8988T (cell line): ENCODE measurements at places on chromosomes 3 and 15.

DNA sequence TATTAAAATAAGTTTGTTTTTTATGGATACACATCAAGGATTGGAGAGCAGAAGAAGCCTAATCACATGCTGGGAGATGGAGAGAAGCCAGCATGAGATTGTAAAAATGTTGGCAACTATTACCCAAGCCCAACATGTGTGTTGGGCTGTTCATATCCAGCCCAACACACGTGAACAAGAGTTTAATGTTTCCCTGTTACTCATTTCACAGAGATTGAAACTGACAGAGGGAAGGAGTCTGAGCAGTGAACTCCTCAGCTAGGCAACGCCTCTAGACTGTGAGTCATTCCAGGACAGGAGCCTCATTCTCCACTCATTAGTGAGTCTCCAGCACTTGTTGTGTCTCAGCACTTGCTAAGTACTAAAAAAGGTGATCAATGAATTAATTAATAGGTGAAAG lies 43.2 kb upstream of the CMSS1 start:
- no peak for DNase-seq

- DNase-seq = no peak
These were observed 7.1 kb upstream of the FGD5 start for GRCh38 chr3:14811684-14812083.

DNA sequence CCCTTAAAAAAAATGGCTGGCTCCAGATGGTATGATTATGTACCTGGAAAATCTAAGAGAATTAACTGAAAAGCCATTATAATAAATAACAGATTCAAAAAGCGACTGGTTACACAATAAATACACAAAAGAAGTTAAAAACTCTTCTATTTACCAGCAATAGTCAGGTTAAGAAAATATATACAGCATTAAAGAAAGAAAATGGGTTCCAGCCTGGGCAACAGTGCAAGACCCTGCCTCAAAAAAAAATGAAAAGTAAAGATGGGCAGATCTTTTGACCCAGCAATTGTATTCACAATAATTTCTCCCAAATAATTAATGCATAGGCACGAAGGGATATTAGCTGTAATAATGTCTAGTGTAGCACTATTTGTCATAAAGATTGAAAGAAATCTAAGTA lies 8.7 kb downstream of the TBC1D5 start:
- DNase-seq = no peak

DNA sequence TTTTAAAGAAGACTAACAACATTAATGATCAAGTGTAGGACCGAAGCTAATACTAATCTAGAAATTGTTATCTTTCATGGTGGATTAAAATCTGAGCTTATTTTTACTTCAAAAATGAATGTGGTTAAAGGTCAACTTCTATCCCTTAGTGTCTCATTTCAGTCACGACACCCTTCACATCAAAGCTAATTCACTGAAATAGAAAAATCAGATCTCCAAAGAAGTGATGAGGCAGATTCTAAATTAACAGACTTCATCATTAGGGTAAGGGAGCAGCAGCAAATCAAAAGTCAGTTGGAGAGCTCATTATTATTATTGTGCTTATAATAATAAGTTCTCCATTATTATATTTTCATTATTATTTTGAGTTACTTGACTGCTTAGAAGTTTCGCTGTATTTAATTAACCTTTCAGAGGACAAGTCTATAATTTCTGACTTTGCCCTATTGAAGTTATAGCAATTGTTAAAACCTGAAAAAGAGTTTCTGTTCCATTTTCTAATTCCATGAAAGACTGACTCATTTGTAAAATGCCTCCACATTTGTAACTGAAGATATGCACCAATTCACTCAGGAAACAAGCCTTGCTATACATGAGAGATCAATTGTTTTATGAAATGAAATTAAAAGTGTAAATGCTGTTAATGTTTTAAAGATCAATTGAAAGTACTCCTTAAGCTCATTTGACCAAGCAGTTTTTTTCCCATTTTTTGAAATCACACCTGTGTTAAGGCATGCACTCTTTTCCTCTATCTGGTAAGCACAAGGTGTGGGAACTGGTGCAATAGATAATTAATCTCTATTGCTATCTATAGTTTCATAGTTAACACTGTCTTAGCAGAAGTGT lies 23.1 kb upstream of the CMC1 start:
- no peak for DNase-seq

- peak; percentile 34 for DNase-seq
These were observed 997 bp downstream of the FYCO1 start for GRCh38 chr3:45994419-45995235.

DNA sequence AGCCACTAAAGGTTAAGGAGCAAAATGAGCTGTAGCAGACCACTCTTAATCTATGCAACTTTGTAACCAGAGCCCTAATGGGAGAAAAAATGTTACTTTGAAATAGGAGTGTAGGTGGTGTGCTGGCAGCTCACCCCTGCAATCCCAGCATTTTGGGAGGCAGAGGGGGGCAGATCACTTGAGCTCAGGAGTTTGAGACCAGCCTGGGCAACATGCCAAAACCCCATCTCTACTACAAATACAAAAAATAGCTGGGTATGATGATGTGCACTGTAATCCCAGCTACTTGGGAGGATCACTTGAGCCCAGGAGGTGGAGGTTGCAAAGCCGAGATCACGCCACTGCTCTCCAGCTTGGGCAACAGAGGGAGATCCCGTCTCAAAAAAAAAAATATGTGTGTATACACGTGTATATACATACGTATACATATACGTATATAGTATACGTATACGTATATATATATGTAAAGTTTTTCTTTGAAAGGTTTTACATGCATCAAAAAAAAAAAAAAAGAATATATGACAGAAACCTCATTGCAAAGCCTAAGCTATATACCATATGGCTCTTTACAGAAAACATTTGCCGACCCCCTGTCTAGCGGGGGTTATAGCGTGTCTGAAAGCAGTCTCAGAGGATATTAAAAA lies 15.7 kb downstream of the CAPN7 start:
- no peak for DNase-seq

GRCh38 chr3:169554611-169555010 lies 108.9 kb downstream of the MECOM start:
- DNase-seq = no peak

DNA sequence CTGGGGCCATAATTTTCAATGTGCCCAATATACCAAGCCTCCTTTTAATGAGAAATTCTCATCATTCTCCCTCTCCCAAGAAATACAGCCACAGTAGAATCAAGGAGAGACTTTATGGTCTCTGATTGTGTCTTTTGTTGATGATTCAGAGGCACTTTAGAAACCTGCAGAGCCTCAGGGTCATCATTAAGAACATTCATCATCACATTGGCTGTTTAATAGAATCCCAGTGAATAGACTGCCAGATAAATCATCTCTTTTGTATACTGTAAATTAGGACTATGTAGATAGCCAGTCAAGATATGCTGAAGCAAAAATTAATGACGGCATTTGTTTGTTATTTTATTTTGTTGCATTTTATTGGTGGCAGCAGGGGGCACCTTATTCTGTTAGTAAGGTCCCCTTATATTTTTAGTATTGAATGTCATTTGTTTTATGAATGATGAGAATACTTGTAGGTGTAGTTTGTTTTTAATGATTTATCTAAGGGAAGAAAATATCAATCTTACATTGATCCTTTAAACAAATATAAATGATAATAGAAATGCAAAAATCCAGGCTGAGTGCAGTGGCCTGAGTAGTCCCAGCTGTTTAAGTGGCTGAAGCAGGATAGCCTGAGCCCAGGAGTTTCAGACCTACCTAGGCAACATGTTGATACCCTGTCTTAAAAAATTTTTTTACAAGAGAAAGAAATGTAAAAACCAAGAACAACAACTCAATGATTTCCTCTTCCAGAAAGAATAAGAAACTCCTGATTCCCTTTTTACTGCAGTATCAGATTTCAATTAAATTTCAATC lies 138.8 kb downstream of the ZBBX start:
- DNase-seq = no peak

DNA sequence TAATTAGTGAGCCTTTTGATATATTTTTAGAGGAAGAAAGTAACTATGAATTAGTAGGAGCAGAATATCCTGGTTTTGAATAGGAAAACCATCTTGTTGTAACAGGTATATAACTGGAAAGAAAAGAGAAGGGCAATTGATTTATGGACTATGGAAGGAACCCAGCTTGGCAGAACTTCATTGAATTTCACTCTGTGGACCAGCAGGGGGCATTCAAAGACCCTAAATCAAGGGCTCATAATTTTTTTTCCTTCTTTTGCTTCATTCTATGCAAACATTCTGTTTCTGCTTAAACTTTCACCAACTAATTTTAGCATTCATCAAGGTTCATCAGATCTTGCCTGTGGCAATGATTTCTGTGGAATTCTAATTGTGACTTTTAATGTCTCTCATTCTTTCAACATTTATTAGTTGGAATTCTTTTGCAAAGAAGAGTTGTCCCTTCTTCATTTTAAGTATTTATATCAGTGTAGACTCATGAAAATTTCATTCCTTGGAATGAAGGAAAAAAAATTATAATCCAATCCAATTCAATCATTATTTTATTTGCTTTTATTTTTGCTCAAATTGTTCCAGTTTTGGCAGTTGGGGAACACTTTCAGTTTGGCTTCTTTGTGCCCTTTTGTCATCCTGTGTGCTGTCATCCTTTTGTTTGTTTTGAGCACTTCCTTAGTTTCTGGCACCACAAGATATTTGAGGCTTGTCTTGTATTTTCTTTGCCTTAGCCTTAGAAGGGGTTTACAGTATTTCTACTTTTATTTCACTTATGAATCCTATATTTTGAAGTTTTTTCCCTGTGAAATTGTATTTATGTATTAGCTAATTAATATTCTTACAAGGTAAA lies 30.4 kb downstream of the NXPE3 start:
- no peak for DNase-seq

- no peak for DNase-seq
These were observed 35.4 kb downstream of the BCL2L10 start for GRCh38 chr15:52076889-52077781.

GRCh38 chr15:77966540-77967234 lies 110.8 kb downstream of the TBC1D2B start:
- DNase-seq = peak; percentile 55
